ENCODE measurements at places on chromosomes 2 and 18.

- DNase-seq, result no peak
Observed at GRCh38 chr18:10100941-10101701, 187.3 kb downstream of the VAPA start.

GRCh38 chr2:176171351-176172006 is 14.4 kb downstream of the HOXD3 start:
- no peak for DNase-seq

- no peak for DNase-seq
Observed at GRCh38 chr18:49949951-49950395, 136.6 kb upstream of the ACAA2 start.

DNA sequence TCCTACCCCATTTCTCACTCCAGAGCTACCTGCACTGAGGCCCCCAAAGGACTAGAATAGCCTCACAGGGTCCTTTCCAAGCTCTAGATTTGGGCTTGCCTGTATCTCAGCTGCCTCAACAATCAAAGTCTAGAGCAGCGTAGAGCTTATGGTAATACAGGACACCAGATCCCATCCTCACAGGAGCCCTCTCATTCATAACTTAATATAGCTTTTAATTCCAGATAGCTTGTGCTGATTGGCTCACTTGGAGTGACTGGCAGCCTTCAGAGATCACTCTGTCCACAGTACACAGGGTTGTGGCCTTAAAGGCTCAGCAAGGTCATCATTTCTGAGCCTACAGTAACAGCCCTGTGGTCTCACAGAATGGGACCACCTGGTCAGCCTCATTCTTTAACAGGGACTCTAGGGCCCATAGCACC is 51.4 kb downstream of the ZFP36L2 start:
- no peak for DNase-seq

DNA sequence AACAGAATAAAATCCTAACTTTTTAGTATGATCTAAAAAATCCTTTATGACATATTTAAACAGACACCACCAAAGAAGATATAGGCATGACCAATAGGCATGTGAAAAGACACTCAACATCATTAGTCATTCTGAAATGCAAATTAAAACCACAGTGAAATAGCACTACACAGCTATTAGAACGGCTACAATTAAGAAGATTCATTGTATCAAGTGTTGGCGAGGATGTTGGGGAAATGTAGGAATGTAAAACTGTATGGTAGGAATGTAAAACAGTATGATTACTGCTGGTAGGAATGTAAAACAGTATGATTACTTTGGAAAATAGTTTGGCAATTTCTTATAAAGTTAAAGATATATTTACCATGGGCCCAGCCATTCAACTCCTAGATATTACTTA is 253.3 kb upstream of the TCF4 start:
- no peak for DNase-seq

- no peak for DNase-seq
Observed at GRCh38 chr2:158459161-158460003, 2.6 kb downstream of the PKP4 start.

DNA sequence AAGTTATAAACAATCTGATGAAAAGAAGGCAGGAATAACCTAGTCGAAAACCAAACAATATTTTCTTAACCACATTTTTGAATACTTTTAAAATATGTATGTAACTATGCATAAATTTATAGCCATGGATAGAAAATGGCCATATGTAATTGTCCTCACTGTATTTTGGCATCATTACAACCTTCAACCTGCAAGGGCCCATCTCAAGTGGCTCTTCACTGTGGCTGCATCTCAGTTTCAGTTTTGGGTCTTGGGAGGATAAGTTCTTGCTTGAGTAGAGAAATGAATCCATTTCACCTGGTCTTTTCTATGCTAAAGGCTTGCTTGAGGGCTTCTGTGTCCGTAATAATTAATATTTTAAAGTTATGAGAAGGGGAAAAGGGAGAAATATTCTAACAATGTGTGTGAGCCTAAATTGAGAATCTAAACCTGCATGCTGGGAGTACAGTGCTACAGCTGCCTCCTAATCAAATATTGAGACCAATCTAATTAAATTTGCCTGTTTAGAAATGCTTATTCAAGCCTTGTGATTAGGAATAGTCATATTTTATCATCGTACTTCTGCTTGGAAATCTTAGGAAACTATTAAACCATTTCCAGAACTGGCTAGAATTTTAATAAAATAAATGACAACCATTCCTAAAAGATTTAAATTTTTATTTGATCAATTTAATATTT is 92.5 kb downstream of the EML4 start:
- no peak for DNase-seq

- no peak for DNase-seq
Observed at GRCh38 chr2:99822474-99823207, 319.7 kb downstream of the AFF3 start.

GRCh38 chr2:56230156-56230555 is 46.4 kb downstream of the CCDC85A start:
- DNase-seq, result no peak

DNA sequence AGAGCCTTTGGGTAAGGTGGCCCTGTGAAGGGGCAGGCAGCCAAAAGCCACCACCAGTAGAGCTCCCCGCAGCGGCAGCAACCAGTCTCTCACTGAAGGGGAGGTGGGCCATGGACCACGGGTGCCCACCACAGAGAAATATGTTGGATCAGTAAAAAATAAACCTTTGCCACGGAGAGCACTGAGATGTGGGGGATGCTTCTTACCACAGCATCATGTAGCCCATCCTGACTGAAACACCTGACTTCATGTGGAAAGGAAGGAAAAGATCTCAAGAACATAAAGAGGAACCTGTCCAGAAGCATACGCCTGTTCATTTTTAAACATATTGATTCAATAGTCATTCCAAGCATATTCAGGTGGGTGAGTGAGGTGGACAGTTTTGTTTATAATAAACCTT is 51.1 kb downstream of the LONRF2 start:
- no peak for DNase-seq

GRCh38 chr2:3223080-3223923 is 154.3 kb downstream of the EIPR1 start:
- DNase-seq, result no peak

GRCh38 chr18:79764131-79764530 is 33.6 kb upstream of the KCNG2 start:
- no peak for DNase-seq

DNA sequence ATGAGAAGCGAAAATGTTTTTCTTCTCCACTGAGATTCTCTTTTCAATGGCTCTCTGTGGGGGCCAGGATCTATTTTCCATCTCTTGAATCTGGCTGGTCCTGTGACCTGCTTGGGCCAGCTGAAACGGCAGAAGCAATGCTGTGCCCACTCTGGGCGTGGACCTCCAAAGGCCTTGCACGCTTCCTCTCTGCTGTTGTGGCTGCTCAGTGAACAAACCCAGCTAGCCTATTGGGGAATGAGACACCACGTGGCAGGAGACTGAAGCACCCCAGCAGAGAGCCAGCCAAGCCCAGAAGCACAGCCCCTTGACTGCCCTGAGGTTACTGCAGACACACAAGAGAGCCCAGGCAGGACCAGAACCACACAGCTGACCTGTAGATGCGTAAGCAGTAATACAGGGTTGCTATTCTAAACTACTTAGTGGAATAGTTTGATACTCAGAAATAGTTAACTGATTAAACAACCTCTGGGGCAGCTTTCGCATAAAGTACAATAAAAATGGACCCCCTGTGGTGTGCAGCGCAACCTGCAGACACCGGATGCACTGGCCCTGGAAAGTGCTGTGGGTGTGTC is 221.7 kb upstream of the SH3BP4 start:
- no peak for DNase-seq

DNA sequence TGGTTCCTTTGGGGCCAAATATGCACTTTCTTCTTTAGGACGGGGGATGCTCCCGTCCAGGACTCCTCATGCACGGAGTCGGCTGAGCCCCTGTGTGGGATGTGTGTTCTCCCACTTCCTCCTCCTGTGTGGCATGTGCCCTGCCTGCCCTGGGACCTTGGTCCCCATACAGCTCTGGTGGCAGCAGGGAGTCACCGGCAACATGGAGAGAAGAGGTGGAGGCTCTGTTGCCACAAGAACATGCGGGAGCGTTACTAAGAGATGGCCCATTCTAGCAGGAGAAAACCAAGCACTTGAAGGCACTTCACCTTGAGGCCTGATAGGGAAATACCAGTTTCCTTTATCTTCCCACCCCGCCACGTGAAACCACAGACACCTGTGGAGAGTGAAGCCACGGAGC is 98.0 kb downstream of the DDX1 start:
- no peak for DNase-seq

GRCh38 chr2:191638802-191639172 is 39.1 kb upstream of the NABP1 start:
- DNase-seq, result no peak

DNA sequence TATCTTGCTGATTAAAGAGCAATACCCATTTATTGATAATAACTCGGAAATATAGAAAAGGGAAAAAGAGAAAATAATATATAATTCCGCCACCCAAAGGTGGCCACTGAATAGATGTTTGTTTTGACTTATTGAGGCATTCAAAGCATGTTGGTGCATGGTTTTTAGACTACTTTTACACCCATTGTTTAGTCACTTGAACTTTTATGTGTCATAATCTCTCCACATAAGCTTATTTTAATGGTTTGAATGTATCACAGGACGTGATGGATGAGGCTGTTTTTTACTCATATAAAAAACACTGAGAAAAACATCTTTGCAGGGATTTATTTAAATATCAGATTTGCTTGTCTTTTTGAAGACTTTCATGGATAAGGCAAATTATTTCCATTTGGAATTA is 120.4 kb downstream of the ACKR3 start:
- DNase-seq, result no peak

DNA sequence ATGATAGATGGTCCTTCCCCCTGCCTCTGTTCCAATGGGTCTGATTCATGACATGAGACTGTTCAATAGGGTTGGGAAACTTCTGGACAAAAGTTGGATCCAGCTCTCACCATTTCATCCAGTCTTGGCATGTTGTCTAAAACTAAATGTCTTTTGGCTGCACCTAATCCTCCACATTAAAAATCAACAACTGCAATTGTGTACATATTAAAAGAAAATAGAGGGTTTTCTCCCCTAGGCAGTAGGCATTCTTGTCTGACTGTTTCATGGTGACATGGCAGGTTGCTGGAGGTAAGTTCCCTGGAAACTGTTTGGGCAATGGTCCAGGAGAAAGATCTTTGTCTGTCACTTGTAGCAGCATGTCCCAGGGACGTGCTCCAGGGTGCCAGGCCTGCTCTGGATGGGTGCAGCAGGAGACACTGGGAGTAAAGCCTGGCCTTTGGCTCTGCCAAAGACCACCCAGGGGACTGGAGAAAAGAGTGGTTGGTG is 135.8 kb downstream of the TCF4 start:
- no peak for DNase-seq

- no peak for DNase-seq
Observed at GRCh38 chr2:105180491-105180972, 61.0 kb upstream of the GPR45 start.

- no peak for DNase-seq
Observed at GRCh38 chr2:1728821-1729220, 15.5 kb downstream of the PXDN start.

- DNase-seq, result no peak
Observed at GRCh38 chr2:118678985-118679384, 168.5 kb downstream of the EN1 start.

DNA sequence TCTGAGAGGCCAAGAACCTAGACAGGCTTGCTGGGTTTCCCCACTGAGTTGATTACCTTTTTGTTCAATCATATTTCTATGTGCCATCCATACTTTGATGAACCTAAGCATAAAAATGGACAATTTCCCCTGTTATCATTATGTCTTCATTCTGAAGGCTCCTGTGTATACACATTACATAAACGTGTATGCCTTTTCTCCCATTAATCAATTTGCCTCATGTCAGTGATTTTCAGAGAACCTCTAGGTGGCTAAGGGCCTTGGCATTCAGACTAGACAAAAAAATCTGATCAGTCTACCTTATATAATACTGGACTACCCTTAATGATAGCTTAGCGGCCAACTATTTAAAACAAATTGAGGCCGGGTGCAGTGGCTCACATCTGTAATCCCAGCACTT is 4.1 kb upstream of the PEX13 start:
- no peak for DNase-seq

- no peak for DNase-seq
Observed at GRCh38 chr2:98157557-98157956, 70.6 kb downstream of the VWA3B start.

DNA sequence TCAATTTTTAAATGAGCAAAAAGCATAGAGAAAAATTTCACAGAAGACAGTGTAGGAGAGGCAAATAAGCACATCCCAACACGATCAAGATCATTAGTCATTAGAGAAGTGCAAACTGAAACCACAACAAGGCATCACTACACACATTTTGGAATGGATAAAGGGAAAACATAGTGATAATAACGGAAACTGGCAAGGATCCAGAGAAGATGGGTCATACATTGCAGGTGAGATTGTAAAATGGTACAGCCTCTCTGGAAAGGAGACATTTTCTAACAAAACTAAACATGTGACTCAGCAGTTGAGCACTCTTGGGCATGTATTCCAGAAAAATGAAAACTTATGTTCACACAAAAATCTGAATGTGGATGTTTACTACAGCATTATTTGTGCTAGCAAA is 98.3 kb upstream of the TMEM17 start:
- DNase-seq, result no peak

DNA sequence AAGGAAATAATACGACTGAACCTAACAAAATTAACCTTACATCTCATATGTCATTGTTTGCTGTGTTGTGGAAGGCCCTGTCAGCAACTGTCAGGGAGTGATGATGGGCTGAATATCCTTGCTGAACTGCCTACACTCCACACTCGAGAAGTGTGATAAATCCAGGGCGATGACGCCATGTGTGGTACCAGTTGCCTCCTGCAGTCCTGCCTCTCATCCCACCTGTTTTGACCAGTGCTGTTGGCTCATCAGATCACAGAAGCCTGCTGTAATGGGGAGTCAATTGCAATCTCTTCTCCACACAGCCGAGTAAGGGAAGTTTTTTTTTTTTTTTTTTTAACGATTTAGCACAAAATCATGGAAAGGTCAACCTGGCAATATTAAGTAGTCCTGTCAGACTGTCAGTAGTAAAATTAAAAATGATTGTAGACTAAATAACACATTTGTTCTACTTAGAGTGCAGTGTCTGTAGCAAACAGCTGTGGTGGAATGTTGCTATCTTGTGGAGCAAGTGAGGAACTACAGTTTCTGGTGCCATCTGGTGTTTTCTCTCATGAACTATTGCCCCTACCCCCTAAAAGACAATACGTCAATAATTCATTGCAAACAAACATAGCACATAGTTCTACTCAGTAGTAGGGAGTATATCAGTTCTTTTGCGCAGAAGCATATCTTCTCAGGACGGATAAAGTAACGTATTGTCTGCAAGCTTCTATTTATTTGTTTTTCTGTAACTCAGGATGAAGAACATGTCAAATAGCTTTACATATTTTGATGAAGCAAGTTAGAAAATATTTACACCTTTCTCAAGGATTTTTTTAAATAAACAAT is 347.6 kb downstream of the CTNNA2 start:
- no peak for DNase-seq

DNA sequence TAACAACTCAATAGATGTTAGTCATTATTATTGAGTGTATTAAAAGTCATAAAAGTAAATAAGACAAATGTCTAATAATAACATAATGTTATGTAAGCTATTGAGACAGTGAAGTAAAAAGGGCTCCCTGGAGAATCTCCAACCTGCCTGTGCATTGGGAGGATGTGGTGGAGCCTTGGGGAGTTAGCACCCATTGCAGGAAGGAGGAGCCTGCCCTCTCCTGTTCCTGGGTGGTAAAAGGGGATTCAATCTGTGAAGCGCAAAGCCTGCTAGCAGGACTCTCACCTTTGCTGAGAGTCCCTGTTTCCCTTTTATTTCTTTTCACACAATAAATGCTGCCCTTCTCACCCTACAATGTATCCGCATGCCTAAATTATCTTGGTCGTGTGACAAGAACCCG is 206.1 kb downstream of the RAB3GAP1 start:
- no peak for DNase-seq
